ENCODE measurements at places on chromosomes 2 and 18. TPM values are rescaled to one million over a fixed set of nuclear protein-coding genes. Genes with fewer than 3 reads are reported as not detected.

Gene IGFBP5
- polyA plus RNA-seq, result 1.6 TPM

Gene FLACC1
- 1.3 TPM for polyA plus RNA-seq

Gene NEB
- 2.9 TPM for polyA plus RNA-seq

Gene DDX18
- 60.5 TPM for polyA plus RNA-seq

Gene OXER1
- polyA plus RNA-seq, result not detected

Gene DNAH6
- 2.5 TPM for polyA plus RNA-seq

Gene CENPA
- polyA plus RNA-seq, result 2.1 TPM

Gene CPLX4
- not detected for polyA plus RNA-seq

Gene CCNYL1
- polyA plus RNA-seq, result 12.1 TPM

Gene TUBB8B
- not detected for polyA plus RNA-seq

Gene SNTG2
- 0.42 TPM for polyA plus RNA-seq

Gene RAB6C
- 0.52 TPM for polyA plus RNA-seq

Gene NEUROD1
- not detected for polyA plus RNA-seq

Gene GCKR
- 2.5 TPM for polyA plus RNA-seq

Gene GIGYF2
- polyA plus RNA-seq, result 52.6 TPM

Gene BCL2
- 3.4 TPM for polyA plus RNA-seq

Gene IL36RN
- polyA plus RNA-seq, result not detected

Gene IL1R1
- polyA plus RNA-seq, result not detected

Gene NGEF
- polyA plus RNA-seq, result 5.2 TPM

Gene HTRA2
- 126 TPM for polyA plus RNA-seq

Gene CYS1
- polyA plus RNA-seq, result not detected

Gene HTR2B
- polyA plus RNA-seq, result not detected

Gene CDH20
- 1.7 TPM for polyA plus RNA-seq

Gene MOGAT1
- not detected for polyA plus RNA-seq

Gene DBI
- polyA plus RNA-seq, result 110 TPM

Gene RBM45
- 30.8 TPM for polyA plus RNA-seq

Gene KCNJ13
- polyA plus RNA-seq, result not detected

Gene EVX2
- polyA plus RNA-seq, result not detected
